Activated CD8-positive, alpha-beta T cell treated with anti-CD3 and anti-CD28 coated beads, Interleukin-2, amount 10 ng/mL, durations not matched to agents 7 days and 5 days (primary cell): ENCODE measurements at places on chromosomes 16 and 17. TPM values are rescaled to one million over a fixed set of nuclear protein-coding genes. Genes with fewer than 3 reads are reported as not detected.

DNA sequence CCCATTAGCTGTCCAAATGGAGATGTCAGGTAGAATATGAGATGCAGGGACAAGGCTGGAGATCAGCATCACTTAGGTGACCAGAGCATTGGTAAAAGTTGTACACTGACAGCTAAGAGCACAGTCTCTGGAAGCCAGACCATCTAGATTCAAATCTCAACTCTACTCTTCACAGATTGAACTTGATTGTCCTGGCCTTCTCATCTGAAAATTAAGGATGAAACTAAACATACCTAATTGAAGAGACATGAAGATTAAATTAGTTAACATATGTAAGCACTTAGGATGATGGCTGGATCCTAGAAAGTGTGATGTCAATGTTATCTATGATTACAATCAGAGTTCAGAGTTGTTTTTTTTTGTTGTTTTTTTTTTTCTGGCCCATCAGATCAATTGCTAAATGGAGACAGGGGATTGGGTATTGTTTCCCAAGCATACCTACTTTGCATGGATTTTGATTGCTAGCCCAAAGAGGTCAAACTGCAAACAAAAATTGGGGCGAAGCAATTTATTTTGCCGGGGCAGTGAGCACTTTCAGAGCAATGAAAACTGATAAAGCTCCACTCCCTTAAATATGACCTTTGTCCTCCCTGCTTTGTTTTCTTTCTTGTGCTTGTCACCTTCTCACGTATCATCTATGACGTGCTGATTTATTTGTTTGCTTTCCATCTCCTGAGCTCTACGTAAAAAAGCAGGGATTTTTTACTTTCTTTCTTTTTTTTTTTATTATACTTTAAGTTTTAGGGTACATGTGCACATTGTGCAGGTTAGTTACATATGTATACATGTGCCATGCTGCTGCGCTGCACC is 217.6 kb upstream of the CPHXL start:
- DNase-seq = no peak
- no peaks in the 10 kb centered on the region for H3K27me3 ChIP-seq
- no peak overlapping the region for H3K4me3 ChIP-seq
- H3K27ac ChIP-seq = no peak overlapping the region
- no peaks in the 10 kb centered on the region for H3K4me1 ChIP-seq

The MRPL12 gene
- 104 TPM for total RNA-seq

The HSF4 gene
- total RNA-seq = 31.5 TPM

DNA sequence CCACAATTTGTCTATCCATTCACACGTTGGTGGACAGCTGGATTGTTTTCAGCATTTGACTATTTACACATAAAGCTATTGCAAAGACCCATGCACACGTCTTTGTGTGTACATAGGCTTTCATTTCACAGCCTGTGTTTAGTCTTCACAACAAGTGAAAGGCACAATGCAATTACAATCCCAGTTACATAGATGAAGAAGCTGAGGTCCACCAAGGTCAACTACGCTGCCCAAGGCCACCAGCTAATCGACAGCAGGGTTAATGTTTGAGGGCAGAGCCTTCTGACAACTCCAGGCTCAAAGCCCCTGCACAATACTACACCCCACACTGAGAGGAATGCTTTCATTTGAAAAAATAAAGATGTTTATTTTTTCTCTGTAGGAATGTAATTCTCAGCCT is 93.6 kb upstream of the CDH13 start:
- no peak overlapping the region for H3K4me3 ChIP-seq
- H3K36me3 ChIP-seq = no peaks in the 10 kb centered on the region
- no peaks in the 10 kb centered on the region for H3K27me3 ChIP-seq
- H3K4me1 ChIP-seq = no peaks in the 10 kb centered on the region
- H3K27ac ChIP-seq = no peak overlapping the region
- no peak for DNase-seq

GRCh38 chr17:47653442-47653841 is 3.7 kb downstream of the KPNB1 start:
- peak overlapping the region; percentile 25 for H3K4me3 ChIP-seq
- H3K36me3 ChIP-seq = peaks cover 76% of the 10 kb centered on the region
- H3K27ac ChIP-seq = no peak overlapping the region
- no peak for DNase-seq

DNA sequence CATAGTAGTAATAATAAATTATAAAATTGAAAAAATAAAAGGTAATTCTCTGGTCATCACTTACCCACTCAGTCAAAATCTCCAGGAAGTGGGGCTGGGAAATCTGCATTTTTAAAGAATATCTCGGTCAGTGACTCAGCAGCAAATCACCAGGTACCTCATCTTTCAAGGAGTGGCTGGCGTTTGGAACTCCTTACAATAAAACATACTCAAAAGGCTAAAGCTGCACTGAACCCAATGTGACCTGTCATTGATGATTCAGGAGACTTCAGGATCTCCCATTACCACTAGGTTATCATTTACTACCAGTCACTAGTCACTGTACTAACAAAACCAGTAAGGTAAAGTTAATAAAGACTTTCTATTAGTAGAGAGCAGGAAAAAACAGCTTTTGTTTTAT is 21.5 kb upstream of the RFFL start:
- no peaks in the 10 kb centered on the region for H3K27me3 ChIP-seq
- peaks cover 71% of the 10 kb centered on the region for H3K4me1 ChIP-seq
- H3K36me3 ChIP-seq = peaks cover 9% of the 10 kb centered on the region
- no peak for DNase-seq
